ENCODE measurements at places on chromosomes 12 and 14.

GRCh38 chr12:56361487-56362129 lies 1.0 kb downstream of the APOF start:
- H3K36me3 ChIP-seq = no peaks in the 10 kb centered on the region
- peaks cover 23% of the 10 kb centered on the region for H3K4me1 ChIP-seq
- no peak for DNase-seq
- peak overlapping the region; percentile 97 for H3K4me3 ChIP-seq

DNA sequence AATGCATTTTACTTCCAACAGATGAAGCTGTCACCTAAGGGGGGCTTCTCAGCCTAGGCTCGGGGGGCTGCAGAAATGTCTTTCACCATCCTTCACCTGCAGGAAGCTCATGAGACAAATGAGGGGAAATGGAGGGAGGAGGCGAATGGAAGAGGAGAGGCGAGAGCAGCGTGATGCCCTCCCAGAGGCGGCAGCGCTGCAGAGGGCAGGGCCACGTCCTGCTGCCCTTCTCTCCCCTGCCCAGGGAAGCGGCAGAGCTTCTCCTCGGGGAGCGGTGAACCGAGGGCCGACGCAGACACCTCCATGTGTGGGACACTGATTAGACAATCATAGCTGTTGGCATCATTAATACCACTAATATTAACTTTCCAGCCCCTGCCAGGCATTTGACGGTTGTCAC lies 78.3 kb downstream of the SERPINA3 start:
- no peak overlapping the region for H3K27ac ChIP-seq
- DNase-seq = no peak
- H3K4me1 ChIP-seq = peaks cover 18% of the 10 kb centered on the region
- H3K36me3 ChIP-seq = no peaks in the 10 kb centered on the region
- H3K4me3 ChIP-seq = no peak overlapping the region
- peaks cover 30% of the 10 kb centered on the region for H3K27me3 ChIP-seq

- no peak for DNase-seq
- peaks cover 18% of the 10 kb centered on the region for H3K27me3 ChIP-seq
- peaks cover 16% of the 10 kb centered on the region for H3K36me3 ChIP-seq
These were observed 33.3 kb downstream of the CACNA2D4 start for GRCh38 chr12:1885082-1885596.

DNA sequence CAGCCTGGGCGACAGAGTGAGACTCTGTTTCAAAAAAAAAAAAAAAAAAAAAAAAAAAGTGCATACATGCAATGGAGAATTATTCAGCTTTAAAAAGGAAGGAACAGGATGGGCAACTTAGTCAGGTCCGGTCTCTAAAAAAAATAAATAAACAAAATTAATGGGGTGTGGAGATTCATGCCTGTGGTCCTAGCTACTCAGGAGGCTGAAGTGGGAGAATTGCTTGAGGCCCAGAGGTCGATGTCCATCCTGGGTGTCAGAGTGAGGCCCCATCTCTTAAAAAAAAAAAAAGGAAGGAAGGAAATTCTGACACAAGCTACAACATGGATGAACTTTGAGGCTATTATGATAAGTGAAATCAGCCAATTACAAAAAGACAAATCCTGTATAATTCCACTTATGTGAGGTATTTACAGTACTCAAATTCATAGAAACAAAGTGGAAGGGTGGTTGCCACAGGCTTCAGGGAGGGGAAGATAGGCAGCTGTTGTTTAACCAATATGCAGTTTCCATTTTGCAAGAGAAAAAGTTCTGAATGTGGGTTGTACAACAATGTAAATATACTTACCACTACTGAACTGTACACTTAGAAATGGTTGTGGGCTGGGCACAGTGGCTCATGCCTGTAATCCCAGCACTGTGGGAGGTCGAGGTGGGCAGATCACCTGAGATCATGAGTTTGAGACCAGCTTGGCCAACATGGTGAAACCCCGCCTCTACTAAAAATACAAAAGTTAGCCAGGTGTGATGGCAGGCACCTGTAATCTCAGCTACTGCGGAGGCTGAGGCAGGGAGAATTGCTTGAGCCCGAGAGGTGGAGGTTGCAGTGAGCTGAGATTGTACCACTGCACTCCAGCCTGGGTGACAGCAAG lies 12.3 kb upstream of the APOF start:
- peaks cover 21% of the 10 kb centered on the region for H3K27me3 ChIP-seq
- H3K4me3 ChIP-seq = peak overlapping the region; percentile 42
- peaks cover 23% of the 10 kb centered on the region for H3K4me1 ChIP-seq
- H3K36me3 ChIP-seq = peaks cover 7% of the 10 kb centered on the region
- DNase-seq = no peak
- H3K27ac ChIP-seq = no peak overlapping the region

DNA sequence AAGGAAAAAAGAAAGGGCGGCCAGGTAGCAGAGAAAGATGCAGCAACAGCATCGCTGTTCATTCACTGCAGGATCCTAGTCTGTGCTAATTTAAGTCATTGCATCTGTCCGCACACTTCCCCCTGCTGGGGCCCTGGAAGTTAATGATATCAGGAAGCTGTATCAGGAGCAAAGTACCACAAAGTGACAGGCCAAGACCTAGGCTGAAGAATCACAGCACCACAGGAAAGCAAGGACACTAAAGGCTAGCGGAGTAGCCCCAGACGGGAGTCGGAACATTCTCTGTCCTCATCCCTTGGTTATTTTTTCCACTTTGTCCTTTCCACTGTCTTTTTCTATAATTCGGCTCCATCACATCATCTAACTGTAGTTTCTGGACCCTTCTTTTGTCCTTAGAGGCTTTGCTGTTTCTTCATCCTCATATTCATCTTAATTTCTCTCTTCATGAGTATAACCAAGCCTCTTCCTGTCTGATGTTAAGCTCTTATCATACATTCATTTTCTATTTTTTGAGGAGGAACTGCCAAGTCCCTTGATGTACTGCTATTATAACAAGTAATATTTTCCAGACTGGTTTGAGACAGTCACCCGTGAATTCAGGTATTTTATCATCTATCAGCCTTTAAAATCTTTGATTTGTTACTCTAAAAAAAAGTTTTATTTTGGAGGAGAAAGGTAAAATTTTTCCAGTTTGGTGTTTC lies 28.3 kb downstream of the DUSP16 start:
- peaks cover 19% of the 10 kb centered on the region for H3K4me1 ChIP-seq
- peak overlapping the region; percentile 82 for H3K27ac ChIP-seq
- H3K4me3 ChIP-seq = no peak overlapping the region
- no peak for DNase-seq
- H3K27me3 ChIP-seq = no peaks in the 10 kb centered on the region
- H3K36me3 ChIP-seq = peaks cover 9% of the 10 kb centered on the region

- no peaks in the 10 kb centered on the region for H3K4me1 ChIP-seq
- no peaks in the 10 kb centered on the region for H3K27me3 ChIP-seq
- no peaks in the 10 kb centered on the region for H3K36me3 ChIP-seq
- no peak for DNase-seq
These were observed 794.3 kb downstream of the C12orf50 start for GRCh38 chr12:87234898-87235297.

GRCh38 chr12:42124764-42125387 lies 19.8 kb downstream of the GXYLT1 start:
- no peak for DNase-seq
- H3K4me3 ChIP-seq = no peak overlapping the region
- no peaks in the 10 kb centered on the region for H3K27me3 ChIP-seq
- H3K36me3 ChIP-seq = peaks cover 22% of the 10 kb centered on the region
- no peak overlapping the region for H3K27ac ChIP-seq

DNA sequence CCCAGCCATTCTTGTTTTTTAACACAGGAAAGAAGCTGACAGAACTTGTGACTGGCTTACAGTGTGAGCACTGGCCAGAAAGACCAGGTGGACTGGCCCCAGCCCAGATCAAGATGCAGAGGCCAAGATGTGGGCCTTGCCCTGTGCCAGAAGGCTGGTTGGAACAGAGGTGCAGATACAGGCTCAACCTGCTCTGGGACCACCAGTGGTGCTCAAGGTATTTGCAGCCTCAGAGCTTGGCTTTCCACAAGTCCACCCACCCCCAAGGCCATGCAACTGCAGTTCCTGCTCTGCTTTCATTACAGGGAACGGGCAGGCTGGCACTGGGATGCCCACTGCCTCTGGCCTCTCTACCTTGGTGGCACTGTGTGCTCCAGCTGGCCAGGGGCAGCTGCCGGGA lies 23.3 kb downstream of the ZFC3H1 start:
- no peaks in the 10 kb centered on the region for H3K27me3 ChIP-seq
- H3K4me3 ChIP-seq = no peak overlapping the region
- no peak for DNase-seq
- H3K4me1 ChIP-seq = no peaks in the 10 kb centered on the region
- no peak overlapping the region for H3K27ac ChIP-seq
- peaks cover 50% of the 10 kb centered on the region for H3K36me3 ChIP-seq

DNA sequence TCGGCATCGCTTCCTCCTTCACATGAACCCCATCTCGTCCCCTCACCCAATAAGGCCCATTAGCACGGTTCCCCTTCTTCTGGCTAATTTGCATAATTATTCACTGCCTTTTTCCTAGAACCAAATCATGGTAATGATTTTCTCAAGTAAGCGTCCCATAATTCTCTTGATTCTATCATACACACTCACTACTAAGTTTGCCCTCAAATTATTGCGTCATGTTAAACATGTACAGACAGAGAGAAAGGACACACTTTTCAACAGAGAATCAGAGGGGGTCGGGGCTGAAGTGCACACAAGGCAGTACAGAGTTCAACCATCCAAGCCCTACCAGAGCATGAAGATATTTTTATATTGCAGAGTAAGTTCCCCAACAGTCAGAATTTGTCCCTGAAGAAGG lies 256.6 kb downstream of the FOXN3 start:
- H3K4me1 ChIP-seq = peaks cover 22% of the 10 kb centered on the region
- H3K4me3 ChIP-seq = no peak overlapping the region
- no peaks in the 10 kb centered on the region for H3K27me3 ChIP-seq
- peaks cover 53% of the 10 kb centered on the region for H3K36me3 ChIP-seq
- no peak for DNase-seq

DNA sequence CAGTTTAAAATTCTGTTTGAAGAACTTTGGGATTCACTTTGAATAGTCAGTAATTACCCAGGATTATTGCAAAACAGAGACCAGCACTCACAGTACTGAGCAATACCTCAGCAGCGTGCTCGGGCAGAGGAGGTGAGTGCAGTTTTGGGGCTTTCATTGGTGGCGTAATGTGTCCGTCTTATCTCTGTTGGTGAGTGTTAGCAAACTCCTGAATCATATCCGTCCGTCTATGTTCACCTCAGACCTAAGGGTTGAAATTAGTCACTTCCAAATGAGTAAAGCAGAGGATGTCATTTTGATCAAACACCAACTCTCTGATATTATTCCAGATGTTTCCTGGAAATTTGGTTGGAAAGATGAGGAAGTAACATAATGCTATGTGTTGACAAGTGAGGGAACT lies 82.8 kb downstream of the BORCS5 start:
- no peaks in the 10 kb centered on the region for H3K27me3 ChIP-seq
- no peak for DNase-seq
- H3K4me1 ChIP-seq = peaks cover 11% of the 10 kb centered on the region
- no peak overlapping the region for H3K4me3 ChIP-seq
- peaks cover 19% of the 10 kb centered on the region for H3K36me3 ChIP-seq

- peaks cover 15% of the 10 kb centered on the region for H3K4me1 ChIP-seq
- H3K27ac ChIP-seq = no peak overlapping the region
- no peak for DNase-seq
- no peaks in the 10 kb centered on the region for H3K27me3 ChIP-seq
These were observed 270.6 kb downstream of the SLC6A15 start for GRCh38 chr12:84641940-84642545.

DNA sequence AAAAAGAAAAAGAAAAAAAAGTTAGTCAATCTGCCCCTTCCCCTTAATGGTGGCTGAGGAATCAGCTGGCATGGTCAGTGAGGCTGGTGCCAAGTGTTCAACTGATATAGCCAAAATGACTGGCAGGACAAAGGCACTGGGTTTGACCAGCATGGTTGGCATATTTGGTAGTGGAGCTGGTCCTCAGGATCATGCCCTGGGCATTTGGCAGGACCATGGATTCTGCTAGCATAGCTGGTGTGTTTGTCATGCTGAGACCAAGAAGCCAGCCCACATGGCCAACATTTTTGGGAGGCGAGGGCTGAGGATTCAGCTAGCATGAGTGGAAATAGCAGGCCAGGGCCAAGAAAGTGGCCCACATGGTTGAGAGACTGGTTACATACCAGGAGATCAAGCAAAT lies 136.5 kb downstream of the FBXL14 start:
- peaks cover 5% of the 10 kb centered on the region for H3K27me3 ChIP-seq
- no peak overlapping the region for H3K4me3 ChIP-seq
- no peak for DNase-seq
- H3K36me3 ChIP-seq = peaks cover 44% of the 10 kb centered on the region

GRCh38 chr14:77965919-77966435 lies 166.1 kb downstream of the ADCK1 start:
- H3K27ac ChIP-seq = no peak overlapping the region
- peak overlapping the region; percentile 74 for H3K4me3 ChIP-seq
- H3K4me1 ChIP-seq = peaks cover 6% of the 10 kb centered on the region
- H3K36me3 ChIP-seq = no peaks in the 10 kb centered on the region
- peak; percentile 70 for DNase-seq

DNA sequence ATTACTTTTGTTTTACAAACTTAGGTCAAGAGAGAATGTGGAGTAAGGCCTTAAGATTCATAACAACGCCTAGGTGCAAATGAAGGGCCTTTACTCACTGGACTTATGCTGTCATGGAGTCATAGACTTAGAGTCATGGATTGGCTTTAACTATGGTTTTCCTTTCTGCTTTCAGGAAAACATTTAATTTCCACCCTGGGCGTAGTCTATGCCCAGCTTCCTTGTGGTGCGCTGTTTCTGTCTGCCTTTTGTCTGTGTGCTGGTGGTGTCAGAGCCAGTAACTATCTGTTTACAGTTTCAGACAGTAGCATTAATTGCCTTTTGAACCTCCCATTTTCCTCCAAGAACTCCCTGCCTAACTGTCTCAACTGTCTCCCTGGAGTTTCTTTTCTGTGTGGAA lies 31.8 kb upstream of the COX6A1 start:
- H3K27ac ChIP-seq = peak overlapping the region; percentile 57
- no peak overlapping the region for H3K4me3 ChIP-seq
- H3K36me3 ChIP-seq = no peaks in the 10 kb centered on the region
- DNase-seq = no peak
- peaks cover 3% of the 10 kb centered on the region for H3K27me3 ChIP-seq
- peaks cover 21% of the 10 kb centered on the region for H3K4me1 ChIP-seq

DNA sequence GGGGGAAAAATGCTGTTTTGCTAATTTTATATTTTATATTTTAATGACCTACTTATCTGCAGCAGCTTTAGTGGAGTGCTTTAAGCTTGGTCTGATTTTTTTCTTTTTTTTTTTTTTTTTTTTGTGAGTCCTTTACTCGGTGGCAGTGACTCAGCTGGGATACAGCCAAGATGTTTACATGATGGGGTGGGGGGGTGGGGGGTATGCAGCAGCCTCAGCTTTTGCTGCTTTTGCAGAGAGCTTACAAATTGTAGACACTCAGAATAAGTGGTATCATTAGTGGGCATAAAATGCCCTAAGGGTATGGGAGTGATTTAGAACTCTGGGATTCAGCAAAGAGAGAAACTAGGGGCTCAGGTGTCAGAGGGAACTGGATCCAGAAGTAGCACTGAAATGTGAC lies 38.2 kb upstream of the ARHGAP5 start:
- H3K4me3 ChIP-seq = no peak overlapping the region
- no peak overlapping the region for H3K27ac ChIP-seq
- no peak for DNase-seq
- H3K27me3 ChIP-seq = no peaks in the 10 kb centered on the region

- H3K36me3 ChIP-seq = no peaks in the 10 kb centered on the region
- no peak overlapping the region for H3K4me3 ChIP-seq
- peaks cover 33% of the 10 kb centered on the region for H3K4me1 ChIP-seq
- peaks cover 100% of the 10 kb centered on the region for H3K27me3 ChIP-seq
These were observed 3.6 kb upstream of the FOXG1 start for GRCh38 chr14:28762955-28763326.

- peak within 1 kb of the TSS; percentile 36 for H3K27ac ChIP-seq
- H3K4me3 ChIP-seq = no peak within 1 kb of the TSS
- H3K4me1 ChIP-seq = peaks cover 37% of the 10 kb centered on the region
- no peak for DNase-seq
- H3K36me3 ChIP-seq = no peaks in the 10 kb centered on the region
- H3K27me3 ChIP-seq = peaks cover 4% of the 10 kb centered on the region
These were observed at the start of gene BIN2 for GRCh38 chr12:51323966-51324895. Gene BIN2 (minus strand): TSS chr12:51324174. CDS start chr12:51324102, 72 bp downstream.
